ENCODE measurements at places on chromosomes 2 and 18. TPM values are rescaled to one million over a fixed set of nuclear protein-coding genes. Genes with fewer than 3 reads are reported as not detected.
A peak's percentile ranks its signal among the peaks of the same experiment; 100 is the strongest.

FBXO15 gene
- not detected for total RNA-seq

ZNF521 gene
- total RNA-seq: 166 TPM

ANKRD30B gene
- total RNA-seq: not detected

LYPD6 gene
- 3.1 TPM for total RNA-seq

RBM44 gene
- total RNA-seq: 0.44 TPM

IL1RL1 gene
- 44.0 TPM for total RNA-seq

KCNG2 gene
- total RNA-seq: not detected

NLRC4 gene
- not detected for total RNA-seq

CCDC85A gene
- 16.9 TPM for total RNA-seq

RELCH gene
- total RNA-seq: 20.7 TPM

FOXD4L1 gene
- 0.18 TPM for total RNA-seq

DNA sequence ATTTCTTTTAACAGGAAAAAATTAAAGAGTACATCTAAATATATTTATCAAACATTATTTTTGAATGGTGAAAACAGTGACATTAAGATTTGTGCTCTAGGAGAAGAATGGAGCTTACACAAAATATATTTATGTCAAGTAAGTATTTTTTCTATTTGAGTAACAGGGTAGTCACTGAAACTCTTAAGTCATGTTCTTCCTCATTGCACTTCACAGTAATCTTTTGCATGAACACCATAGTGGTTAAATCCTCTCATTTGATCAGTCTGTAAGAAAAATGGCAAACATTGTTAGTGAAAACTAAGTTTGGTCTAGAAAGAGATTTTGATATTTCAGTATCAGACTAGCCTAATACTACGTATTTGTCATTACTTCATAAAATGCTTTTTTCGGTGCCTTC lies 8.1 kb downstream of the GMCL1 start:
- no peak for DNase-seq

GRCh38 chr2:216414772-216415319 lies 2.6 kb downstream of the SMARCAL1 start:
- no peak for DNase-seq

DNA sequence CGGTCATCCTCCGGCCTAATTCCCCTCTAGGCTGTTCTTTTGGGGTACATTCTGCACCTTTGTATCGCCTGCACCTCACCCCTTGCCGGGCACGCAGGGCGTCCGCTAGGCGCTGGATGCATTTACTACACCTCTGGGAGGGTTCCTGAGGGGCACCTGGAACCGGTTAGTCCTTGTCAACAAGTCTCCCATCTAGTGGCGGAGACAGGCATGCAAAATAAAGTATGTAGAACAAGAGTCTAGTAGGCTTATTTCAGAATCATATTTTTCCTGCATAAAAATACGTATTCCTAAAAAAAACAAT lies 705 bp upstream of the TEX261 start:
- peak; percentile 30 for DNase-seq

- no peak for DNase-seq
Measured at GRCh38 chr2:71309-72035, 25.2 kb upstream of the FAM110C start.

DNA sequence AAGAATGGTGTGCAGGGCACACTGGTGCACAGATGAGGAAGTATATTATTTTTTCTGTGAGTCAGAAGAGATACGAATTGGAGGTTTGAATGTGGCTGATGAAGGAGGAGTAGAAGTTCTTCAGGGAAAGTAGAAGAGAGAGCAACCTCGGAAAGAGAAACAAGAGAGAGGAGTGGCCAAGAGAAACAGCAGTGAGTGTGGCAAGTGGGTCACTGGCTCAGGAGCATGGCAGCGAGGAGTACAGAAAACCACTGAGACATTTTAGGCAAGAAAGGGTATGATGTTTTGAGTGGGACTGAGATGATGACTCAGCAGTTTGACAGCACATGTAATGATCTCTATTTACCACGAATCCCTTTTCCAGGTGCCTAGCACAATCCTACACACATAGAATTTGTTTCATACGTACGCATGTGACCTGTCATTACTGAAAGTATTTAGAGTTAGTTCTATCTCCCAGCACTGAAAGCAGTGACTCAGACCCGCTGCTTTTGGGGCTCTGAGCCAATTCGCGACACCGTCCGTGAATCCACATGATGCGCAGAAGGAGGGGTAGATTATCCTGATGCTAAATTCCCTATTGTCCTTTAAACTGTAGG lies 915.4 kb downstream of the DCDC2C start:
- DNase-seq: no peak

DNA sequence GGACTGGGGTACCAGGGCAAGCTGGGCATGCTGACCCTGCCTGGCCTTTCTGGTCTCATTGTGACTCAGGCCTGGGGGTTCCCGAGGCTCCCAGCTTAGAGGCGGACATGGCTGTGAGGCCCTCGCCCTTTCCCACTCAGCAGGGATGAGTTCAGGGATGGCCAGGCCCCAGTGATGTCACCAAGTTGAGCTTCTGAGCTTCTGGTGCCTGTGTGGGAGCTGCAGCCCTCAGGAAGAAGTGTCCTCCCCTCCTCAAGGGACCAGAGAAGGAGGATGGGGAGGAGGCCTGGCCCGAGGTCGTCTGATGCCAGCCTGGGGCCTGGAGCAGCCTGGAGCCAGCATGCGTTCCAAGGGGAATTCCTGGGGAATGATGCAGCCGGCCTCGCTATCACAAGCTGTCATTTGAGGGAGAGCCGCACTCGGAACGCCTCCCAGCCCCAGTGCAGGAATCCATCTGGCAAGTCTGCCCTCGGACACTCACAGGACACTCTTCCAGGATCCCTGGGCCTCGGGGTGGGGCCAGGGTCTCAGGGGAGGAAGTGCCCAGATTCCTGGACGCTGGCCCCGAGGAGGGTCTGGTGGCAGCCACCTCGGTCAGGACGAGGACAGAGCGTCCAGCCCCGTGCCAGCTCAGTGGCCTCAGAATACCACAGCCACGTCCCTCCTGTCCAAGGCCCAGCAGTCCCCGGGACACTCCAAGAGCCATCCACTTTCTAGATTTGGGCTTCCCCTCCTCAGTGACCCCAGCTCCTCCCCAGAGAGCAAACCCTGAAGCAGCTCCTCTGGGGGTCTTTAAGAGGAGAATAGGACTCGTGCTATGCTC lies 61.2 kb upstream of the GPC1 start:
- no peak for DNase-seq

DNA sequence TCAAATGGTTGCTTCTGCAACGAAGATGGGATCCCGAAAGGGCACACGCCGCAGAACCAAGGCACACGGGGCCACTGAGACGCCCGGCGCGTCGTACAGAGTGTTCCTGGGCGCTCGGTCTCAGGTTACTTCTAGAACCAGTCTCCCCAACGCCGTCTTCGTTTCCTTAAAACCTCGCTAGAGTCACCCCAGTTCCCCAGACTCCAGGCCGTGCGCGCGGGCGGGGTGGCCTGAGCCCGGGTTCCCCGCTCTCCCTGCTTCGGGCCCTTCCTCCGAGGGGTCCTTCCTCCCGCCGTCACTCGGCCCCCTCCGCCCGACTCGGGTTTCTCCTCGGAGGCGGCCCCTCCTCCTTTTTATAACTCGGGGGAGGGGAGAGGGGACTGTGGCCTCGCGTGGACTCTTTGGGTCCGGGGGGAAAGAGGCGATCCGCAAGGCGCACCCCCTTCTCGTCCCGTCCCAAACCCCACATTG lies 774 bp upstream of the FZD7 start:
- peak; percentile 16 for DNase-seq

GRCh38 chr2:170467568-170468422 lies 247.3 kb upstream of the SP5 start:
- DNase-seq: no peak

GRCh38 chr2:42844901-42845821 lies 52.8 kb upstream of the HAAO start:
- peak; percentile 26 for DNase-seq

DNA sequence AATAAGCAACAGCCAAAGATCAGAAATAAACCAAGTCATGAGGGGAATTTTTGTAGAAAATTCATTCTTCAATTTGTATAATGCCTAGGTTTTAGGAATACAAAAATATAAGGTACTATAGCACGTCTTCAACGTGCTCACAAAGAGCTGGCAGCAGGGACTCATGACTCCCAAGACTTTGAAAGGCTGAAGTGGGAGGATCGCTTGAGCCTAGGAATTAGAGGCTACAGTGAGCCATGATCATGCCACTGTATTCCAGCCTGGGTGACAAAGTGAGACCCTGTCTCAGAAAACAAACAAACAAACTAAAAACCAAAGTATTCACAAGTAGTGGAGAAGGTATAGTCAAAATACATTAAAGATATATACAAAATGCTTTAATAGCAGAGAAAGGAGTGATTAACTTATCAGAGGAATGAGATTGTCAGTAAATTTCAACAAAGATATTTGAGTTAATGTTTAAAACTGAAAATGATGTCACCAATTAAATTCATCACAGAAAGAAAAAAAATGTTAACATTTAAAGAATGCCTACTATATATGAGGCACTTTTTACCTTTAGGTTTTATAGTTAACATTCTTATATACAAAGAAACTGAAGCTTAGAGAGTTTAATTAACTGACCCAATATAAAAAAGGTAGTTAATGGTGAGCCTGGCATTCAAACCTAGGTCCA lies 3.2 kb downstream of the WDR33 start:
- no peak for DNase-seq

- DNase-seq: no peak
Measured at GRCh38 chr2:8620611-8621382, 61.1 kb upstream of the ID2 start.

- DNase-seq: no peak
Measured at GRCh38 chr18:58599106-58599505, 29.8 kb downstream of the ALPK2 start.

DNA sequence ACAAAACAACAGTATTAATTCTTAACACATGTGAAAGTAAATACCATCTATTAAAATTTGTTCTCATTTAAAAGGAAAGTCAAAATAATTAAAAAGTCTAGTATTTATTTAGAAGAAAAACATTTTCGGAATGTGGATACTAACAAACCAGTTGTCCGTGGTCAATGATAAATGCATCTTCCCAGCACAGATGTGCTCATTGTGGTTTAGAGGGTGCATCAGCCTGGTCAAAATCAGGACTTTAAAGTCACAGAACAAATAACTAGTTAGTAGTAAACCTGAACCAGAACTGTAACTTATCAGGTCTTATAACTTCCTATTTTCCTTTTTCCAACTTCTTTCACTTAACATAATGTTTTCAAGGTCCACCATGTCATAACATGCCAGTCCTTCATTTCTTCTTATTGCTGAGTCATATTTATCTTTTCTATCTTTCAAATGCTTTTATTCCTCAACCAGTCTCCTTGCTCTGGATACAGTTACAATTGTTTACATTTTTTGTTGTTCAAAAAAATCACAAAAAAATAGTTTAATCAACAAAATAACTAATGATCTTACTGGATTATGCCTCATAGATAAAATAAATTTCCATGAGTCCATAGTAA lies 55.8 kb downstream of the ID2 start:
- DNase-seq: no peak

DNA sequence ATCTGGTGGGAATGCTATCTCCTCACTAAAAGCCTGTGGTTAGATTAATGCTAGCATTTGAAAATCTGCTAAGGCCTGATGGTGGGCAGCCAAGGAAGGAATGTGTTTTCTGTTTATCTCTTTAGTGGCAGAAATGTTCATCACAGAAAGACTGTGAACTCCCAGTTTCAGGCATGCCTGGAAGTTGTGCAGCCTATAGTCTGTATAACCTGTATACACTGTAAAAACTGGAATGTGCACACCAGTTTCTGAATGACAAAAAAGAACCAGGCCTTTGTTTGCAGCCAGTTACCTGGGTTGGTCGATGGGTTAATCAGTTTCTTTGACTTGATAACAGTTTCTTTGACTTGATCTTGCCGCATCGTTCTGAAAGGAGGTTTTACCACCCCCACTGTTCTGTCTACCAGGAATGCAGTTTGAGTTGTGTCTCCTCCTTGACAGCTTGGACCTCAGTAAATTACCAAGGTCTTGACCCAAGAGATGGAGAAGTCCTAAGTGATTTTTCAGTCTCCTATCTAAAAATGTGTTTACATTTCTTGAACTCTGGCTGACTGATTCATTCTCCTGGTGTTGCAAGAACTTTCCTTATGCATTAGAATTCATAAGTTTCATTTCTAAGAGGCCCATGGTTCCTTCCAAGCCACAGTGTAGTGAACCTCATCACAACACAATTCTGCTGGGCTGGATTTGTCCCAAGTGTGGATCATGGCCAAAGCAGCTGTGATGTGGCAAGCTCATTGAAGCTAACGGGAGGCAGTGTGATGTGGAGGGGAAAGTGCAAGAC lies 62.2 kb downstream of the KIAA2012 start:
- no peak for DNase-seq

- DNase-seq: no peak
Measured at GRCh38 chr2:33130544-33130943, 183.8 kb downstream of the LTBP1 start.

- no peak for DNase-seq
Measured at GRCh38 chr2:130135692-130136541, 6.9 kb upstream of the POTEF start.

DNA sequence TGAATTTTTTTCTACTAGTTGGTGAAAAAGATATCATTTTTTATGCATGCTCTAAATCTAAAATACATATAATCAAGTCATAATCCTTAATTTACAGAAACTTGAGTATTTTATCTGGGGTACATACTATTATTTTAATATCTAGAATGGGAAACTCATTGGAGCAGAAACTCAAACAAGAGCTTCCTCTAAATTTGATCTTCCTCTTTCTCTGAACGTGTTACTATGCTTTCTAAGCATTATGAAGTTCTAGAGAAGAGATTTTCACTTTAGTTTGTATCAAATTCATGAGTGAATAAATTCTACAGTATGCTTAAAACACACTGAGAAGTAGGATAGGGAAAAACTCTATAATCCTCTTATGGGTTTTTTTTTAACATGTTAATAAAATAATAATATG lies 20.6 kb upstream of the SLC38A11 start:
- no peak for DNase-seq

DNA sequence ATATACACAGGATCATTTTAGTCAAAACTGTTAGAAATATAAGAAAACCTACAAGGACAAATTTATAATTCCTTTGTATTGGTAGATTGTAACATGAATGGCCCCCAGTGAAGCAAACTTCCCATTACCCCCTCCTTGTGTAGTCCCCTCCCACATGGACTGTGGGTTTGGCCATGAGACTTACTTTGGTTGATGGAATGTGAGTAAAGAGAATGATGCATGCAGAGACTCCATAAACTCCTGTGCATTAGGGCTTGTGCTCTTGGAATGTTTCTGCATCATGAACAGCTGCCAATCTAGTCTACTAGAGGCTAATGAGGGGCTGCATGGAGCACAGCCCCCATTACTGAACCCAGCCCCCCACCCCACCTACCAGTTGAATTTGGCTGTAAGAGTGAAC lies 8.3 kb upstream of the TGFA start:
- DNase-seq: no peak

DNA sequence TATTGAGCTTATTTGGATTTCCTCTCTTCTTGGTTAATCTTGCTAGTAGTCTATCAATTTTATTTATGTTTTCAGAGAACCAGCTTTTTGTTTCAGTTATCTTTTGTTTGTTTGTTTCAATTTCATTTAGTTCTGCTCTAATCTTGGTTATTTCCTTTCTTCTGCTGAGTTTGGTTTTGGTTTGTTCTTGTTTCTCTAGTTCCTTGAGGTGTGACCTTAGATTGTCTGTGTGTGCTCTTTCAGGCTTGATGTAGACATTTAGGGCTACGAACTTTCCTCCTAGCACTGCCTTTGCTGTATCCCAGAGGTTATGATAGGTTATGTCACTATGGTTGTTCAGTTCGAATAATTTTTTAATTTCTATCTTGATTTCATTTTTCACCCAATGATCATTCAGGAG lies 141.6 kb downstream of the ZNF236 start:
- no peak for DNase-seq

GRCh38 chr2:180364719-180365118 lies 357.6 kb upstream of the CWC22 start:
- DNase-seq: no peak

GRCh38 chr18:74797577-74798151 lies 200.0 kb downstream of the ZNF407 start:
- no peak for DNase-seq
